ENCODE measurements at places on chromosomes 13 and 19.

- DNase-seq: no peak
These were observed 699 bp downstream of the IFNL1 start for GRCh38 chr19:39296906-39297305.

- no peak for DNase-seq
These were observed 329.7 kb downstream of the NDFIP2 start for GRCh38 chr13:79810669-79811068.

GRCh38 chr13:53010374-53011105 is 18.1 kb upstream of the OLFM4 start:
- no peak for DNase-seq

DNA sequence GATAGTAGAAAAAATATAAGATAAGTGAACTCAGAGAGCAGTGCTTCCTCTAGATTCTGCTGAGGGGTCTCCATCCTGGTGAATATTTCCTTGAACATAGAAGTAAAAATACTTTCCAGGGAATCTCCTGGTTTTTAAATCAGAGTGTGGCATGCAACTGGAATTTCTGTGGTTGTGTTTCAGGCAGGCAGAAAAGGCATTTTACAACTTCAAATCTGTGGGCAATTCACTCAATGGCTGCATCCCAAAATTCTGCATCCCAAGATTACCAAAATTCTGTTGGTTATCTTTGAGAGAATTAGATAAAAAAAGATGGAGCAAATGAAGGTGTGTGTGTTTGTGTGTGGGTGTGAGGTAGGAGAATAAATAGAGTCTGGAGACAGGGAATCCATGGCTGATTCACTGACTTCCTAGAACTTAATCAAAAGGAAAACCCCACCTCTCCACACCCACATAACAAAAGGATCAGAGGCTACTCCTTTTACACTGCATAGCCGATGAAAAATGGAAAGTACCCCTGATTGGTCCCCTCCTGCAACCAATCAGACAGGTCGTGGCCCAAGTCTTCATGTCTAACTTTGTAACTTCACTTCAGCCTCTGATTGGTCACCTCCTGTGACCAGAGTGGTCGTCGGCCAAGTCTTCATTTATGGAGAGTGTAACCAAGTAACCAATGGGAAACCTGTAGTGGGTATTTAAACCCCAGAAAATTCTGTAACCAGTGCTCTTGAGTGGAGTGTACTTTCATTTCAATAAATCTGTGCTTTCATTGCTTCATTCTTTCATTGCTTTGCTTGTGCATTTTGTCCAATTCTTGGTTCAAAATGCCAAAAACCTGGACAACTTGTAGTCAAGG is 112.8 kb downstream of the DLEU7 start:
- no peak for DNase-seq

- DNase-seq: no peak
These were observed 38.4 kb upstream of the NANOS3 start for GRCh38 chr19:13838435-13839129.

DNA sequence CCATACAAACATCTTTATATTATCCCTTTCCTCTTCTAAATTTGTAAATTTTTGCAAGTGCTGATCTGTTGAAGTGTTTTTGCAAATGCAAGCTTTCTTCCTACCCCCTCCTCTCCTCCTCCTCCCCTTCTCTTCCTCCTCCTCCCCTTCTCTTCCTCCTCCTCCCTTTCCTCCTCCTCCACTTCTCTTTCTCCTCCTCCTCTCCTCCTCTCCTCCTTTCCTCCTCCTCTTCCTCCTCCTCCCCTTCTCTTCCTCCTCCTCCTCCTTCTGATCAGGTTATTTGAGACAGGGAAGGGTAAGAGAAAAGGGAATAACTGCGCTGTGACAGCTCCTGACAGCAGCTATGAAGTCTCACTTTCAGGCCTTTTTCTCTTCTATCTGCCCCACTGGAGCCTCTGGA is 8.9 kb downstream of the TNFSF13B start:
- DNase-seq: no peak

GRCh38 chr19:48308631-48309586 is 16.4 kb upstream of the EMP3 start:
- DNase-seq: peak; percentile 62

- DNase-seq: no peak
These were observed 4.4 kb downstream of the TM6SF2 start for GRCh38 chr19:19268453-19269385.

GRCh38 chr13:59962343-59962742 is 201.4 kb downstream of the DIAPH3 start:
- no peak for DNase-seq

DNA sequence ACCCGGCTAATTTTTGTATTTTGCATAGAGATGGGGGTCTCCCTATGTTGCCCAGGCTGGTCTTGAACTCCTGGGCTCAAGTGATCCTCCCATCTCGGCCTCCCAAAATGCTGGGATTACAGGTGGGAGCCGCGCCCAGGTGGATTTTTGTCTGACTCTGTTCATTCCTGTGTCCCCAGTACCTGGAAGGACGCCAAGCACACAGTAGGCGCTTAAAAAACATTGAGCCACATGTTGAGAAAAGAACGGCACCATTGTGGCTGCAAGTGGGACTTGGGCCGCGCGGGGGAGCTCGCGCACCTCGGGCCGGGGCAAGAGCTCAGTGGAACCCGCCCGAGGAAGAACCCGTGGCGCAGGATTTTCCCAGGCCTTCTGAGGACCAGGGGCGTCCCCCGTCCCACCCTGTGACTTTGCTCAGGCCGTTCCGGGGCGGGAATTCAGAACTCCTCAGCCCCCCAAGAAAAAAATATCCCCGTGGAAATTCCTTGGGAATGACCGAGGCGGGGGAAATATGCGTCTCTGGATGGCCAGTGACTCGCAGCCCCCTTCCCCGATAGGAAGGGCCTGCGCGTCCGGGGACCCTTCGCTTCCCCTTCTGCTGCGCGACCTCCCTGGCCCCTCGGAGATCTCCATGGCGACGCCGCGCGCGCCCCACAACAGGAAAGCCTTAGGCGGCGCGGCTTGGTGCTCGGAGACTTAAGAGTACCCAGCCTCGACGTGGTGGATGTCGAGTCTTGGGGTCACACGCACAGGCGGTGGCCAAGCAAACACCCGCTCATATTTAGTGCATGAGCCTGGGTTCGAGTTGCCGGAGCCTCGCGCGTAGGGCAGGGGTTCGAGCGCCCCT is 1.4 kb upstream of the ICAM1 start:
- DNase-seq: peak; percentile 89

DNA sequence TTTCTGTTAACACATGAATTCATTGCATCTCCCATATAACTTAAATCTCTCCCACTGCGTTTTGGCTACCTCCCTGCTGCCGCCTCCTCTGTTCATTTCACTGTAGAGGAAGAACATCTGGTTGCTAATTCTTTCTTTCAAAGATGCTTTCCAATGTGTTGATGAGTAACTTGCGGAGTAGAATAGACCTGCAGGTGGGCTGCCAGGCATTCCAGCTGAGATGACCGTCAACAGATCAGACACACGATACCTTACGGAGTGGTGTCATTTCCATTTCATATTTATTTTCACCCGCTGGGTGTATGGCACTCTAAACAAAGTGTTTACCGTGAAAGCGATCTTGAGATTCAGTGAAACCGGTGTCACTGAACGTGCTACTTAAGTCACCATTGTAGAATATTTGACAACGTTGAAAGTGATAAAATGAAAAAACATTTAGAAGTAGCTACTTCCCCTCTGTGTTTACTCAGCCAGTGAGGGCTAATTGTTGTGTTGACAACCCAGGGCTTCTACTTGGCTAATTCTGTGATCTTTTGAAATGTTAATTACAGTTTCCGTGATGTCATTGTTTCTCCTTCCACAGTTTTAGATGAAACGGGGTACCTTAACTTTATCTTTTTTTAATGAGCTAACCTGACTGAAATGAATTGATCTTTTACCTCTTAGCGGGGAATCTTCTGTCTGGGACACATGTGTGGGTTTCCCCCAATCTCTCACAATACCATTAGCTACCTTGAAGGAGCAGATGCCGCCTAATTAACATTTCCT is 228.5 kb upstream of the ARGLU1 start:
- no peak for DNase-seq

DNA sequence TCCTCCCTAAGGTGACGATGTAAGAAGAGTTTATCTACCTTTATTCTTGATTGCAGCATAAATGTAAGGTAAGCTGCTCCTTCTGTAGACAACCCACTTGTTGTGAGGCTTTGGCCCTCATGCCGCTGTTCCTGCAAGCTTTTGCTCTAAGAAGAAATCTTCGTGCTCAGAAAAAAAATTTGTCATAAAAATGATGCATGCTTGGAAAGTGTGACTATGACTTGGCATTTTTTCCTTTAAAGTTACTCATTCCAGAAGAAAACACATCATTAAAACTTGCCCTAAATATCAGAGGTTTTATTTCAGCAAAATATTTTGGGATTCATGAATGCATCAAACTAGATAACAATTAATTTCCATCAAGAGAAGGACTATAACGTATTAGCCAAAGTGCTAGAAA is 39.8 kb downstream of the KCTD12 start:
- no peak for DNase-seq

DNA sequence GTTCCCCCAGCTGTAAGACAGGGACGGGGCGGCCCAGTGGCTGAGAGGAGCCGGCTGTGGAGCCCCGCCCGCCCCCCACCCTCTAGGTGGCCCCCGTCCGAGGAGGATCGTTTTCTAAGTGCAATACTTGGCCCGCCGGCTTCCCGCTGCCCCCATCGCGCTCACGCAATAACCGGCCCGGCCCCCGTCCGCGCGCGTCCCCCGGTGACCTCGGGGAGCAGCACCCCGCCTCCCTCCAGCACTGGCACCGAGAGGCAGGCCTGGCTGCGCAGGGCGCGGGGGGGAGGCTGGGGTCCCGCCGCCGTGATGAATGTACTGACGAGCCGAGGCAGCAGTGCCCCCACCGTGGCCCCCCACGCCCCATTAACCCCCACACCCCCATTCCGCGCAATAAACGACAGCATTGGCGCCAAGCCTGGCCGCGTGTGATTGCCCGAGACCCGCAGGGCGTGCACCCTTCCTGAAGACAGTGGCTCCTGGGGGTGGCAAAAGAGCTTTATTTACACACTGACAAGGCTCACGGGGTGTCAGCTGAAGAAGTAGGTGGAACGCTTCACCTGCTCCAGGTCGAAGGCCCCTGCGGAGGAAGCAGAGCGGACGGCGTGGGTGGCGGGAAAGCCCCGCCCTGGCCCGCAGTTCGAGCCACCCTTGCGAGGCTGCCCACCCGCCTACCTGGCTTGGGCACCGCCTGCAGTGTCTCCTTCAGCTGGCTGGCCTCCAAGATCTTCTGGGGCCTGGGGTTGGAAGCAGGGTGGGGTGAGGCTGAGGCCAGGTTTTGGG is 16.4 kb downstream of the POLRMT start:
- DNase-seq: no peak

DNA sequence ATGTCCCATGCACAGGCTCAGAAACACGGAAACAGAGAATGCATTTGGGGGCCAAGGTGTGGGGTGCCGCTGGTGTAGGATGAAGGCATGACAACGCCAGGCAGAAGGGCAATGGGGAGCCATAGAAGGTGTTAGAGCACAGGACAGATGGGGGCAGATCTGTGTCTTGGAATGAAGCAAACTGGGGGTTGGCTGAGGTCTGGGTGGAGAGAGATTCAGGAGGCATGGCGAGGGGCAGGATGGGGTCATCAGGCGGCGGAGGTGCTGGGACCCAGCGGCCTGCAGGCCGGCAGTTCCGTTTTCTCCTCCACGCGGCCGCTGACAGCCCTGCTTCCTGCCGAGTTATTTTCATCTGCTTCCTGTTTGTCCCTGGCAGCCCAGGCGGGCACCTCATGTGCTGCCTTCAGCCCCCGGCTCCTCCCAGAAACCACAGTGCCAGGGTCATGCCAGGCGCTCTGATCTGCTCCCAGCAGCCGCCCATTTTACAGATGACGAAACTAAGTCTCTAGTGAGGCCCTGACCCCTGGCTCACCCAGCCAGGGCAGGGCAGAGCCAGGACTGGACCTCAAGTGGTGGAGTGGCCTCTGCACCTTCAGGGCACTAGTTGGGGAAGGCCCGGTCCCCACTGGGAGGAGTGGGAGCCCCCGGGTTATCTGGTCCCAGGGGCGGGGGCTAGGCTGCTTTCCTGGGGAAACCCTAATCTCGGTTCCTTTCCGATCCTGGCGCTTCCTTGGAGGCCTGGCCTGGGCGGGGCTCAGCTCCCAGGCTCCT is 2.2 kb downstream of the ARHGAP45 start:
- DNase-seq: peak; percentile 51
